ENCODE measurements at places on chromosomes 5 and 9.

- no peak for DNase-seq
Observed at GRCh38 chr5:168005093-168005492, 286.4 kb upstream of the WWC1 start.

- no peak for DNase-seq
Observed at GRCh38 chr5:95027775-95028174, 257.1 kb downstream of the MCTP1 start.

DNA sequence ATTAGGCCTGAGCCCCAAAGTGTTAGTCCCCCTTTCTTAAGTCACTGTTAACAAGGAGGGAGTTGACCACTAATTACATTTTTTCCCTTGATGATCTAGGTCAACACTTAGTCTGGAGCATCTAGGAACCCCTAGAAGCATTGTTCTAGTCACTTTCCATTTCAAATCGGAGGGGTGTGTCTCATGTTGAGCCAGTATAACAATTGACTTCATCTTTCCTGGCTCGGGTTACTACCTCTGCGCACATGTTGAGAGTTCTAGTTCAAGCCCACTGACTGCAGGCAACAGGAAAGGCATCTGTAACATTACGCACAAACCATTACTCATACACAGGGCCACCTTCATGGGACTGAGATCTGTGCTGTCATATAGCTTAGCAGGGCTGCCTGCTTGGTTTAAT, 164.9 kb downstream of the NTRK2 start:
- no peak for DNase-seq

DNA sequence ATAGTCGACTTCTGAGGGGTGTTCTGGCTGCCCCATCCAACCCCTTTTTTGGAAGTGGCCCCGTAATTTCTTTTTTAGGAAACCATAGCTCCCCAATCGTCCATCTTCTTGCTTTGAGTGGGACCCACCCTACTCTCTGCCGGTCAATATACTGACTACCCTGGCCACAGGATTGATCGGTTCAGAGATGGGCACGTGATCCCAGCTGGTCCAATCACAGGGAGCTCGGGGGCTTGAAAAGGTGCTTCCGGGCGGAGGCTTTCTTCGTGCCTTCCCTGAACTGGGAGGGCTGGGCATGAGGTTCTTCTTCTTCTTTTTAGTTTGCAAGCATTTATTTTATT, 78.7 kb upstream of the SH3PXD2B start:
- no peak for DNase-seq

GRCh38 chr9:17135295-17136160, 688 bp downstream of the CNTLN start:
- DNase-seq: no peak

GRCh38 chr9:104899759-104900247, 28.2 kb downstream of the ABCA1 start:
- no peak for DNase-seq

DNA sequence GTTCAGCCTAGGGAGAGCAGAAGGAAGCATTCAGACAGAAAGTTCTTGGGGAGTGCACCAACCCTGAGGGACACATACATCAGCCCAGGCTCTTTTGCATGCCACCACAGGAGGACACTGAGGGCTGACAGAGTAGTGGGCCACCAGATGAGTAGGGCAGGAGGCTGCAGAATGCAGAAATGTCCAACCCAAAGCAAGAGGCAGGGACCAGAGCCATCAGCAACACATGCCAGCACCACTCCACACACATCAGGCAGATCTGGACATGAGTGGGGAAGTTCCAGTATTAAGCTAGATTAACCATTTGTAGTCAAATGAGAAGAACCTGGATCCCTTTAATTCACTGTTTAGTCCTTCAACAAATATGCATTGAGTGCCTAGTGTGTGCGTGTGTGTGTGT, 35.7 kb upstream of the OTULINL start:
- no peak for DNase-seq

DNA sequence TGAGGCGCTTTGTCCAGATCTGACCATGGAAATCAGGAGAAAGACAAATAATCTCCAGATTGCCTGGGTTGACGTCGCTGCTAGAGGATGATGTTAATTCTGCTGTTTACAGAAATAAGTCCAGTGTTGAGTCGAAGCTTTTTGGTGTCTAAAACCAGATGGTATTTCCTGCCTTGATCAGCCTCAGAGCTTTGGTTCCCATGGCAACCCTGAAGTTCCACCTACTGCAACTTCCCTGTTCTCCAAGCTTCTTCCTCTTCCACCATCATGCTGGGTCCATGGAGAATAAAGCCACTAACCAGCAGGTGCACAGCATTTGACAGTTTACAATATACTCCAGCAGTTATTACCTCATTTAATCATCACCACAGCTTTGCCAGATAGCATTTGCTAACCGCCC, 18.0 kb upstream of the GABBR2 start:
- DNase-seq: no peak

- DNase-seq: no peak
Observed at GRCh38 chr5:168580227-168580508, 1.0 kb upstream of the PANK3 start.

DNA sequence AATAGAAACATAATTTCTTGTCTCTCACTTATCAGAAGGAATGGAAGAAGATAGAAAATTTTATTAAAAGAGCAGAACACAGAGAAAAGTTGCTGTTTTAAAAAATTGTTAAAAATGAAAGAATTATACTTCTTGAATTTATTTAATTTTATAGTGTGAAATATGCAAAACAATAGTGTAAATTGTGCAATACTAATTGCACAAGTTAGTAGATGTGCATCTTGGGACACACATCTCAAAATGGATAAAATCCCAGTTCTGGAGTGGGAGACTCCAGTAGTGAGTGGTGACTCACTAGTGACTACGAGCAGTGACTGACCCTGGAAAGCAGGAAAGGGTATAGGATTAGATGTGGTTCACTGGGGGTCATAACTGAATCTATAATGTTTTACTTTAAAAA, 223.2 kb downstream of the MSX2 start:
- DNase-seq: no peak

GRCh38 chr5:96347502-96348292, 85.4 kb downstream of the PCSK1 start:
- DNase-seq: no peak

GRCh38 chr5:53557386-53557785, 3.1 kb upstream of the NDUFS4 start:
- no peak for DNase-seq

DNA sequence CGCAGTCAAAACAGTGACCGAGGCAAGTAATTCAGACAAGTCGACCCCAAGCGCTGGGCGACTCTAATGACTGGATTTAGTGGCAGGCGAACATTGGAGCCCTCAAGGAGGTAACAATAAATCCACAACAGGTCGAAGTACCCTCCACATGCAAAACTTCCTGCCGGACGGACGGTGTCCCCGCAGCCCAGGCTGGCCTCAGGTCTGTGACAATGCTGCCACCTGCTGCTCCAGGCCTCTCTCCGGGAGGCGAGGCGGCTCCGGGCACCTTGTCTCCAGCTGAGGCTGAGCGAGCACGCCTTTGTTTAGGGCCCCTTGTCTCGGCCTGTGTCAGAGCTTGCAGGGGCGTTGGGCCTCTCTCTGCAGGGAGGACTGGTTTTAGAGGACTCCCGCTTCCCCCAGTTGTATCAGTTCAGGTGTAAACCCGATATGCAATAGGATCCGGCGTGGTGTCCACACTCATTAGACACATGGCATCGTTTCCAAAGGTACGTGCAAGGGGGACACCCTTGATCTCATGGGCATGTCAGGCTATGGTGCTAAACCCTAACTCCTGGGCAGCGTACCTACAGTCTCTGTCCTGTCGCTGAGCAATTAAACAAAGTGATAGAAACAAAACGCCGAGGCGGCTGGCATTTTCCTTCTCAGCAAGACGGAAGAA, 628.0 kb upstream of the ADAMTS16 start:
- no peak for DNase-seq

GRCh38 chr9:134375011-134375390, 48.7 kb downstream of the RXRA start:
- no peak for DNase-seq

GRCh38 chr9:68974431-68974830, 39.5 kb downstream of the PRKACG start:
- DNase-seq: no peak

DNA sequence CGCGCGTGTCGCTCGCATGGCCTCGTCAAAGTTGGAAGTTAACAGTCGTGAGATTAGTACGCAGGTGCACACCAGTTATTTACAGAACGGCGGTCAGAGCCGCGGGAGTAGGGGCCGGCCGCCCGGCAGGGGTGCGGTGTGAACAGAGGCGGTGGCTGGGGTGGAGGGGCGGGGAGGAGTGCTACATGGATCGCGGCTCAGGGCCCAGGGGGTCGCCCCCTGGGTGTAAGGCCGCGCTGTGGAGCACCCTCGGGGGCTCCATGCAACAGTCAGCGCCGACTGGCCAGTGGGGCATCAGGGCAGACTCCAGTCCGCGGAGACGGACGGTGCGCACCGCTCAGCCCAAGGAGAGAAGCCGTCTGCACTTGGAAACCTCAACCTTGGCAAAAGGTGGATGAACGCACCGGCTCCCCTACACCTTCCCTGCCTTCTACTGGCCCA, 60.3 kb downstream of the ZNF354C start:
- DNase-seq: no peak

All from T-cell (primary cell).